ENCODE measurements at places on chromosomes 1 and 21. TPM values are rescaled to one million over a fixed set of nuclear protein-coding genes. Genes with fewer than 3 reads are reported as not detected.

- DNase-seq, result peak; percentile 54
These were observed 251.6 kb downstream of the AKT3 start for GRCh38 chr1:243598433-243598832.

DNA sequence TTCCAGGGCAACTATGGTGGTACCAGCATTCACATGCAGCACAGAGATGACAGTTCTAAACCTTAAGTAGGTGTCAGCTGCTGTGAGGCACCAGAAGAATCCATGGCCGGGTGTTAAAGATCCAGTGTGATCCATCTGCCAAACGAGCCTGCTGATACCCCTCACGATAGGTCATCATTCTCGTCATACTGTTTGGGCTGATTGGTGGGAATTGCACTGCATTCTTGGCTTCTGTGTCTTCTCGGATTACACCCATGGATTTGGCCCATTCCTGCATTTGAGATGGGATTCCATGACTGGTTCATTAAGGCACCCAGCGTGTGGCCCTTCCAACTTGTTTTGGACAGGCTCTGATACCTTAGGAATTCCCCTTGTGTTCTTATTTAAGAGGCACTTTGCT lies 55.2 kb downstream of the ST6GALNAC3 start:
- DNase-seq, result no peak

Gene RHD
- not detected for polyA plus RNA-seq

Gene NPHS2
- not detected for polyA plus RNA-seq

DNA sequence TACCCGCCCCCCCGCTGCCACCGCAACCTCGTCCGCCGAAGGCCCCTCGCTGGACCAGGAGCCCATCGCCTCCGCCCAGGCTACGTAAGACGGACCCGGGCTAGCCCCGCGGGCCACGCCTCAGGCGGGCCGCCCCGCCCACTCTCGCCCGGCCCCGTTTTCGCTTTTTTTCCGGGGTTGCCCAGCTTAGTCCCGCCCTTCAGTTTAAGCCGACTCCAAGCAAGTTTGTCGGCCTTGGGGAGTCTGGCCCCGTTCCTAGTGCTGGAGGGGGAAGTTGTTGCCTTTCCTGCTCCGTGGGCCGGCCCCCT lies 3.0 kb downstream of the RUSC1 start:
- DNase-seq, result peak; percentile 66

DNA sequence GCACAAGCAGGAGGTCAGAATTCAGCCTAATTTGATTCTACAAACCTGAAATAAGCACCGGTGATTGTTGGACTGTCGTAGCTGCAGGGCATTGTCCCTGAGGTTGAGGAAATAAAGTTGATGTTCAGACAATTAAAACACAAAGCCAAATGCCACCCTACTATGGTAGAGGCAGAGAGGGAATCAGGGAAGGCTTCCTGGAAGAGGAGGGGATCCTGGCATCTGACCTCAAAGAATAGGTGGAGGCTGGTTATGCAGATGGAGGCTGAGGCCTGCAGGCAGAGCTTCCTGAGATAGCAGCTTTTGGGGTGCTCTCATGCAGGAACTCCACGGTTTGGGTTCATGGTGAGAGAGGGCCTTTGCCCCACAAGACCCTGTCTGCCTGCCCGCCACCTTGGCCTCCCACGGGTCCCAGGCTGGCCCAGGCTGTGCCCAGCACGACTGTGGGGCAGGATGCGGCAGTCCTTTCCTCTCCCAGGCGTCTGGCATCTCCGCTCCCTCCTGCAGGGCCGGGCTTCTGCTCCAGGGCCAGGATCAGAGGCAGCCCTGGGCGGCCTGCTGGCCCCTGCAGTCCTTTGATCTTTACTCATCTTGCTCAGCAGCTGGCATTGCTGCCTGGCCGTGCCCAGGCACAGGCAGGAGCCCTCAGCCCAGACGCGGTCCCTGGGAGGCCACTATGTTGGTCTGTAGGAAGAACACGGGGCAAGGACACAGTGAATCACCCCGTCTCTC lies 134.1 kb upstream of the VAMP3 start:
- DNase-seq, result no peak

GRCh38 chr1:67171574-67171955 lies 5.3 kb downstream of the IL23R start:
- DNase-seq, result no peak

DNA sequence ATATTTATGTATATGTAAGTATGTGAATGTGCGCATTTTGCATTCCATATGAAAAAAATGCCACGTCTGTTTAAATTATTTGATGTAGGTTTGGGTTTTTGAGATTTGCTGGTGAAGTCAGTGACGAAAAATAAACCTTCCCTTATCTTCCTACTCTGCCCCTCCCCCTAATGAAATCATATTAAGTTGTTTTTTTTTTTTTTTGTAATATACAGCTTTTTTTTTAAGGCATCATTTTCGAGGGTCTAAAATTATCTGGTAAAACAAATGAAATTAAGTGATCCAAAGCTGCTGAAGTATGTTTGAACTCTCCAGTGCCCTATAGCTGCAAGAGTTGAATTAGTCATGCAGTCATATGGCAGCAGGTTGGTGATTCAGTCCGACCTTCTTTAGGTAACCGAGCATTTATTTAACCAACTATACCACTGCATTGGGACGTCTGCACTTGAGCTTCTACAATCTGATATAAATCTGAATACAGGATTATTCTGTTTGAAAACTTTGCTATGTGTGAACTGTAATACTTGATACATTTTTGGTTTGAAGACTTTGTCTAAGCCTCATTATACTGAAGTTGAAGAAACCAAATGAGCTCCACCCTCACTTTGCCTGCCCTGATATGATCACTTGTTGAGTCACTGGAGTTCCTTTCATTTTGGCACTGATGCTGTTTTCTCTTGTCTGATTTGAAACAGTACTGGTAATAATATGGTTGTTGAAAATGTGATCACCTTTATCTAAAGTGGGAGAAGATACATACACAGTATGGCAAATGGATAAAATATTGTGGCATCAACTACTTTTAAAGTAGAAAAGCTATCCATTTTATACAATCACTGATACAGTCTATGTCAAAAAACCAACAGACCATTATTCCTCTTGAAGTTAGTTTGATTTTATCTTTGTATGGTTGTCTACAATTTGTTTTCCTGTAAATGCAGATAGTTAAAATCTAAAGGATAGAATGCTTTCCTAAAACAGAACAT lies 11.7 kb downstream of the PDIK1L start:
- DNase-seq, result no peak

Gene TMEM240
- polyA plus RNA-seq, result 7.2 TPM

DNA sequence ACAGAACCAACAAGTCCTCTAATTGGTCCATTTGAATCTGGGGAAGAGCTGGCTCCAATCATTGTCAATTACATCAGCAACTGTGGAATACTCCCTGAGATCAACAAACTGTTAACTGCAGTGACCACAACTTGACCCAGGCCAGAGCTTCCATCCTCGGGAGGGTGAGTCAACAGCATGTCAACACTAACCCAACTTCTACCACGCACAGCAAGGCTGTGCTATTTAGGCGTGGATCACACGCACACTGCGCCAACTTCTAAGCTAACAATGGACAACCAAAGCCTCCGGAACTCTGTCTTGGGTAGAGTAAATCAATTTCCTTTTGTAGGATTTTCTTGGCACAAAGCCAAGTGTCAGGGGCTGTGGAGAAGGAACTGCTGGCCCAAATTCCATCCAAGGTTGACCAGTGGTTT lies 30.4 kb downstream of the APP start:
- DNase-seq, result peak; percentile 93

- DNase-seq, result peak; percentile 46
These were observed 84.6 kb downstream of the SYT2 start for GRCh38 chr1:202625416-202626360.
